Right lung (tissue), 10 donors: ENCODE measurements at places on chromosomes 6 and 20.

- no peak for DNase-seq
These were observed 214.3 kb downstream of the TFAP2C start for GRCh38 chr20:56843386-56843785.

DNA sequence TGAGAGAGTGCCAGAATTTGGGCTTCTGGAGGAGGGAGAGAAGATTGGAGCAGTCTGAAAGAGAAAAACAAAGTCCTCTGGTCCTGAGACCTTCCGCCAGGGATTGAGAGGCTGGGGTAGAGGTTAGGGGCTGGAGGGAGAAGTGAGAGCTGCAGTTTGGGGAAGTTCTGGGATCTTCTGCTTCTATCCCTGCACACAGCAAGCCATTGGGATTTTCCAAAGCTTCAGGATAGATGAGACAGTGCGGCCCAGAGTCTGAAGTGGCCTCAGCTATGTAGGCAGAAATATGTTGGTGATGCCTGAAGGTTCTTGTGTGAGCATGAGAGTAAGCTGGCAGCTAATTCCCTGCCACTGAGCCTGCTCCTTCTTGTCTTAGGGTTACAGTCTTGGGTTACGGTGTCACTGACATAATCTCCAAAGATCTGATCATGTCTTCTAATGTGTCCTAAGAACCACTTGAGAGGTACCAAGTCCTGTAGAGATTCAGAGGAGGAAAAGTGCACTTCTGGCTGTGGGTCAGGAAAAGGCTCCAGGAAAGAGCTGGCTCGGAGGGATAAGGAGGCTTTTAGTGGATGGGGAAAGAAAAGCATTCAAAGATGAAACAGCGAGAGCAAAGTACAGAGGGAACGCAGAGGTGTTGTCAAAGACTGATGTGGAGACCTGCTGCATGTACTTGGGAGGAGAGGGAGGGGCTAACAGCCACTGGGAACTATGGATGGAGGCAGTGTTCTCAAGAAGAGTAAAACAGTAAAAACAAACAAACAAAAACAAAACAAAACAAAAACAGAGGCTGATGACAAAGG is 131.1 kb upstream of the MYLIP start:
- DNase-seq = no peak

GRCh38 chr20:35474303-35474871 is 19.0 kb downstream of the CEP250 start:
- DNase-seq = no peak

- no peak for DNase-seq
These were observed at the start of gene CCN6 for GRCh38 chr6:112054001-112054400. Gene CCN6, plus strand, starts transcription at chr6:112054104. Its CDS starts 254 bp downstream, at chr6:112054358.

DNA sequence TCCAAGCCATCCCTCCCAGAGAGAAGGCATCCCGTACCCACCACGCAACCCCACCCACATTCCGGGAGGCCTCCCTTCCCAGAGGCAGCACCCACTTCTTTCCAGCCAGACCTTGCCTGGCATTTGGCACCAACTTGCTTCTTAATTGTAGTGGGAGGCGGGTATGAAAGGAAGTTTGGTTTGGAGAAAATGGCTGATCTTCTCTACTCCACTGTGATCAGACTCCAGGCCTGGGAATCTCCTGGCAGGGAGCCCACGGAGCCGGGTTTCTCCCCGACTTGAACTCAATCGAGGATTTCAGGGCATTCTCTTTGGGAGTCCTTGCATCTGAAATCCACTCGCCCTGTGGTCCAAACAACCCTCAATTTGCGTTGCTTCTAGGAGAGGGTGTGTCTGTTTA is 107.1 kb downstream of the ZDHHC14 start:
- no peak for DNase-seq

GRCh38 chr6:144548536-144548935 is 263.4 kb downstream of the UTRN start:
- DNase-seq = no peak

DNA sequence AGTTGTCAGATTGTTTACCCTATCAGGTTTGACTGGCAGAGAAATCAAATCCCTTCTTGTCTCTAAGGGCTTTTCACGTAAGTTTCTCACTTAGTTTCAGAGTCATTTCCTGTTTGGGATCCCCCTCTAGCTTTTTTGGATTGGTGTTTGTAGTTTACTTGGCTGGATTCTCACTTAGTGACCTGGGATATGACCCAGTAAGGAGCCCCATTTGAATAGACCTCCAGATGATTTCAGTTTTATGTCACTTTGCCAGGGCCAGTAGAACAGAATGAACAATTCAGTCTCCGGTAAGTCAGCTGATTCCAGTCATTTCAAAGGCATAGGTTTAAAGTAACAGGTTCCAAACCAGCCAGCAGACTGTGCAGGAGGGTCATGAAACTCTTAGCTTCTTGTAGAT is 8.2 kb downstream of the FAM135A start:
- DNase-seq = no peak

GRCh38 chr6:44056392-44057237 is 70.6 kb downstream of the MRPL14 start:
- DNase-seq = no peak
